Putamen (tissue), 1 donor: ENCODE measurements at places on chromosomes 7 and 10.

DNA sequence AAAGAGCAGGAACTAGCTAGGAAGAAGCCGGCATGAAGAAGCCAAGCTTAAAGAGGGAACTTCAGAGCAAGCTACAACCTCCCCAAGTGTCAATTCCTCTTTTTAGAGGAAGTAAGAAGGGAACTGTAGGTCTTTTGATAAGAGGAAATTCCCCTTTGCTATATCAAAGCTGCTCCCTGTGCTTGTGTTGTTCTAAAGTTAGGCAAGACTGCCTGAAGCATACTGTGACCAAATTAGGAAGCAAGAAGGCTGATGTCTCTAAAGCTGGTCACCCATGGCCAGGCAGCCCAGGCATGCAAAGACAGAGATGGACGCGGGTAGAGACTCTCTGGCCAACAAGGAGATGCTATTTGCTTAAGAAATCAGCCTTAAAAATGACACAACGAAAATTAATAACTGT is 87.9 kb downstream of the RNF216 start:
- no peak for DNase-seq

GRCh38 chr10:30749385-30749784 is 119.8 kb upstream of the LYZL2 start:
- DNase-seq, result no peak

- no peak for DNase-seq
Measured at GRCh38 chr10:91607646-91608403, 25.0 kb downstream of the PPP1R3C start.

DNA sequence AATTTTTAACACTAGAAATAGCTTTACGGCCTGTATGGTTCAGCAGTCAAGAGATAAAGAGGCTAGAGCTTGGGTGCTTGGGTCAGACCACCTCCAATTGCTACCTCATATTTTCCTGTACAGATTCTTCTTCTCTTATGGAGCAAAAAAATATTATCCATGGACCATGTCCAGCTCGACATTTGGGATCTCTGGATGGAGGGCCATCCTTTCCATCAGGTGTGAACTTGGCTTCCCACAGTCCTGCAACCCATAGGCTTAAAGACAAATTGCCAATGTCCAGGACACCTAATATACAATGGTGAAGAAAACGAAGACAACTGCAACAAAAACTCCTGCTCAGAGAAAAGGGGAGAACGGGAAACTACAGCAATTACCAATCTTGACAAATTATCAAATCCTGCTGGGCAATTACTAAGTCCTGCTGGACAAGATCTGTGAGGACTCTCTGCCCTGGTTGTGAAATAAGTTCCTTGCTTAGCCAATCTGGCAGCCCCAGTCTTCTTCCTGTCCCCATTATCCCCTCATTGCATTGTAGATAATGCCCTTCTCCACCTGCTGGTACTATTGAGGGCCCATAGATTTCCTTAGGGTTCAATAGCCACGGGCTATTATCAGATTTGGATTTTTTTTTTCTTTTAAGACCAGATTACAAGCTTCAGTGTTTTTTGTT is 42.0 kb upstream of the BRAF start:
- DNase-seq, result no peak

DNA sequence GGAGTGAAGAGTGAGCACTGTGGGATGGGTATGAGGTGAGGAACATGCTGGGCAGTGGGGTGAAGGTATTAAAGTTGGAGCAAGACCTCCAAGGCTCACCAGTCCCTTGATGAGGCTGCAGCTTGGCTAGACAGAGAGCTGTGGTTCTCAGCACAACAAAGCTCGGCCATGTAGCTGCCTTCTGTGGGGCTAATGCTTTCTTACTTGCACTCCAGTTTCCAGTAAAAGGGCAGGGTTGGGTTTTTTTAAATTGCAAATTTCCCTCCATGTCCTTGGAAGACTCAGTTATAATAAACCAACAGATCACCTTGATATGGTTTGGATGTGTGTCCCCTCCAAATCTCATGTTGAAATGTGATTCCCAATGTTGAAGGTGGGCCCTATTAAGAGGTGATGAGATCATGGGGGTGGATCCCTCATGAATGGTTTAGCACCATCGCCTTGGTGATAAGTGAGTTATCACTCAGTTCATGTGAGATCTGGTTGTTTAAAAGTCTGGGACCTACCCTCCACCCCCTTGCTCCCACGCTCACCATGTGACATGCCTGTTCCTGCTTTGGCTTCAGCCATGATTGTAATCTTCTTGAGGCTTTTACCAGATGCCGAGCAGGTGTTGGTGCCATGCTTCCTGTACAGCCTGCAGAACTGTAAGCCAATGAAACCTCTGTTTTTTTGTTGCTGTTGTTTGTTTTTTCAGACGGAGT is 55.9 kb downstream of the ATXN7L1 start:
- DNase-seq, result no peak

DNA sequence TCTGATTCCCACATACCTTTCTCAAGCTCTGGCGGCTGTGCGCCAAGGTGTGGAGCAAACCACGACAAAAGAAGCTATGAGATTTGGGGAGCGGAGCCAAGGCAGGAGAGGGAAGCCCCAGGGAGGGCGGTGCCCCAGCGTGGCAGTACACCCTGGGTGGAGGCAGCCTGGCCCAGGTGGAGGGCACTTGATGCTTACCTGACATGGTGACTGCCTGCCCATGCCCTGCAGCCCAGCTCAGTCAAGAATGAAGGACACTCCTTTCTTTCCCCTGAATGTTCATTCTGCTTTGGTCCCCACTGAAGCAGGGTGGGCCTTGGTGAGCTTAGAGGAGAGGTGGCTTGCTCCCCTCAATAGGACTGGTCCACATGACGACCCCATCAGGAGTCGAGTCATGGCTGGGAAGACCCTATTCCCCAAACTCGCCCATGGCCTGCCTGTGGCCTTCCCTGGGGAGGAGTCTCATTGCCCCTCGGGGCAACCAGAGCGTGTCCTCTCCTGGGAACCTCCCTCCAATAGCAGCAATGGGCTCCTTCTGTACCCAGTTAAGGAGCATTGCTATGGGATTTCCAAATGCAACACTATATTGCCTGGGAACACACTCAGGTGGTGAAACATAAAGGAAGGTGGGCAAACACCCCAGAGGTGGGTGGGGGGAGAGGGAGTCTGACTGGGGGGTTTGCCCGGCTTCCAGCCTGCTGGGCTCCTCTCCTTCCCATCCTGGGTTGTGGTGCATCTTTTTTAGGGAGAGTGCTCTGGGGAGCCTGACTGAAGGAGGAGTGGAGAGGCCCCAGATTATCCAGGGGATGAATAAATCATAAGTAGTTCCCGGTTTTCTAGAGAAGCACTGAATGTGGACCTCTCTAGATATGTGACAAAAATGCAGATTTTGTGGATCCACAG is 22.7 kb downstream of the RAMP3 start:
- DNase-seq, result no peak

DNA sequence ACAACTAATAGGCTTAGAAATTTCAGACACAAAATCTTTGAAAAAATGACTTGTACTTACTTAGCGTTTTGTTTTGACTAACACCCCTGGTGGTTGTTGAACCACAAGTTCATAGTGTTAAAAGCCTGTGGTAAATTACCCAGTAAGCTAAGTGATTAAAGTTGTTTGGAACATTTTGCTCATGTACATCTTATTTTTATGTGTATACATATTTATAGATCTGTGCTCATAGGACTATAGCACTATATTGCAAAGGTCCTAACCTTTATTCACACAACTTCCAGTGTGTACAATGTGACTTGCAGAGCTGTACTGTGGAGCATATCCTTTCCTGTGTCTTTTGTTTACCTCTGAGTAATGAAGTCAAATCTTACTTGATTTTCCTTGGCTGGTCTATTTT is 79.6 kb downstream of the BMPR1A start:
- no peak for DNase-seq
